ENCODE measurements at places on chromosomes 12 and 14.

- no peak for DNase-seq
Observed at GRCh38 chr14:68634874-68635595, 157.8 kb downstream of the ZFP36L1 start.

- no peak for DNase-seq
Observed at GRCh38 chr12:132178801-132179401, 34.6 kb downstream of the NOC4L start.

DNA sequence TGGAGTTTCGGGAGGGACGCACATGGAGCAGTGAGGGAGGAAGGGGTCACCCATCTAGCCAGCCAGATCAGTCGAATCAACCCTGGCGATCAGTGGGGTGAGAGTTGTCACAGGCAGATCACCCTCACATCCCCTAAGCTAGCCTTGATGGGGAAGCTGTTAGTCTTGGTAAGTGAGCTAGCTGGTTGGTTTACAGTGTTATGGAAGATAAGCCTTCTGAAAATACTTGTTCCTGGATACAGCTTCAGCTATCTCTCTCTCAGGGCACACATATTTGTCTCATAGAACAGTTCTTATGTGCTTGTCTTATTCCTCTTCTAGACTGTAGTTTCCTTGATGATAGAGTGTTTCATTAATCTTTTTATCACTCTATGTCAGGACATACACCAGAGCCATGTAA lies 26.2 kb upstream of the MANSC4 start:
- no peak for DNase-seq

GRCh38 chr12:115818973-115819372 lies 458.5 kb downstream of the MED13L start:
- no peak for DNase-seq

- DNase-seq: no peak
Observed at GRCh38 chr14:93893661-93894261, 33.4 kb upstream of the FAM181A start.

GRCh38 chr12:115817389-115817788 lies 460.1 kb downstream of the MED13L start:
- DNase-seq: no peak

GRCh38 chr12:120390540-120391120 lies 21.7 kb upstream of the MSI1 start:
- no peak for DNase-seq

- DNase-seq: no peak
Observed at GRCh38 chr14:63428486-63428885, 109.8 kb upstream of the GPHB5 start.

DNA sequence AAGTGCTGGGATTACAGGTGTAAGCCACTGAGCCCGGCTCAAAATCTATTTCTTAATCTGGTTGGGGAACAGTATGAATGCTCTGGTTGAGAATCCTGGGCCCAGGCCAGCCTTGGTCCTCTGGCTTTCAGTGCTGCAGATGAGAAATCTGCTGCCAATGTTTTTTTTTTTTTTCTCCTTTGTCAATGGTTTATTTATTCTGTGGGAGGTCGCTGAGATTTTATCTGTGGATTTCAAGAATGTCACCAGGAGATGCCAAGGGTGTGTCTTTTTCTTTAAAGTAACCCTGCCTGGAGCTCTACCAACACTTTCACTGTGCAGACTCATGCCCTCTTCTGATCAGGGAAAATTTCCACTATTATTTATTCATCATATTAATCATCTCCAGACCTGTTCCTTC lies 3.6 kb downstream of the SLC25A29 start:
- no peak for DNase-seq

- DNase-seq: no peak
Observed at GRCh38 chr12:124170760-124171159, 124.1 kb upstream of the RFLNA start.

- DNase-seq: no peak
Observed at GRCh38 chr14:50123062-50123461, 6.7 kb upstream of the VCPKMT start.

DNA sequence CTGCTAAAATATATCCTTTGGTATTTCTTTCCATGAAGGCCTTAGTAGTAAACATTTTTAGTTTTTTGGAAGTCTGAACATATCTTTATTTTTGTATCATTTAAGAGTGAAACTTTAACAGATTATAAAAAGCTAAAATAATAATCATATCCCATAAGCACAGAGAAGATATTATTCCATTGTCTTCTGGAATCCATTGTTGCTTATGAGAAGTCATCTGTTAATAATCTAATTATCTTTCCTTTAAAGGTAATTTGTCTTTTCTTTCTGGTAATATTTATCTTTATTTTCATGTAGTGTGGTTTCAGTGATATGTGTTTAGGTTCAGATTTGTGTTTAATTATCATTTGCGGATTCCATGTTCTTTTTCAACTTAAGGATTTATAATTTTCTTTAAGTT lies 261.7 kb downstream of the MSRB3 start:
- no peak for DNase-seq

- no peak for DNase-seq
Observed at GRCh38 chr12:104997541-104997940, 11.4 kb downstream of the NOPCHAP1 start.

DNA sequence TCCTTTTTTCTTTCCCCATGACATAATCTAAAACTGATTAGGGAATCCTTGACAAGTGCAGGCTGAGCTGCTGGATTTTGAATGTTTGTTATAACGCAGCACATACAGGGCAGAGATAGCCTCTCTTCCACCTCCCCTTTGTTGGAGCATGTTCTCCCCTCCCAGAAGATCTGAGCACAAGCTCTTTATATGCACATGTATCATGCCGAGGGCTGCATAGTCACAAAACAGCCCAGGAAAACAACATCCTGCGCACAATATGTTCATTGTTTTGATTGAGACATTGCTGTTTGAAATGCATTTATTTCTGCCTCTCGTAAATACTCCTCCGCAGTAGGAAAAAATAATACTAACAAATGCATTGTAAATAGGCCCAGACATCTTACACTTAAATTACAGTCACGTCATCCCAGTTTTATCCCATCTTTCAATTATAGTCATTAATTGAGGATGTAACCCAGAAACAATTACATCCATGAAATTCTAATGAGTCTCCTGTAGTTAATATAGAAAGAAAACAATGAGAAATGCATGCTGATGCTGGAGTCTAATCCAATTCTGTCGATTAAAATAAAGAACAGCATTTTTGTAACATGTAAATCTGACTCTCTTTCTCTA lies 401.8 kb downstream of the BTG1 start:
- DNase-seq: no peak

- DNase-seq: no peak
Observed at GRCh38 chr12:52915637-52916036, 10.8 kb upstream of the KRT8 start.

GRCh38 chr14:32611752-32612151 lies 282.7 kb downstream of the AKAP6 start:
- no peak for DNase-seq

DNA sequence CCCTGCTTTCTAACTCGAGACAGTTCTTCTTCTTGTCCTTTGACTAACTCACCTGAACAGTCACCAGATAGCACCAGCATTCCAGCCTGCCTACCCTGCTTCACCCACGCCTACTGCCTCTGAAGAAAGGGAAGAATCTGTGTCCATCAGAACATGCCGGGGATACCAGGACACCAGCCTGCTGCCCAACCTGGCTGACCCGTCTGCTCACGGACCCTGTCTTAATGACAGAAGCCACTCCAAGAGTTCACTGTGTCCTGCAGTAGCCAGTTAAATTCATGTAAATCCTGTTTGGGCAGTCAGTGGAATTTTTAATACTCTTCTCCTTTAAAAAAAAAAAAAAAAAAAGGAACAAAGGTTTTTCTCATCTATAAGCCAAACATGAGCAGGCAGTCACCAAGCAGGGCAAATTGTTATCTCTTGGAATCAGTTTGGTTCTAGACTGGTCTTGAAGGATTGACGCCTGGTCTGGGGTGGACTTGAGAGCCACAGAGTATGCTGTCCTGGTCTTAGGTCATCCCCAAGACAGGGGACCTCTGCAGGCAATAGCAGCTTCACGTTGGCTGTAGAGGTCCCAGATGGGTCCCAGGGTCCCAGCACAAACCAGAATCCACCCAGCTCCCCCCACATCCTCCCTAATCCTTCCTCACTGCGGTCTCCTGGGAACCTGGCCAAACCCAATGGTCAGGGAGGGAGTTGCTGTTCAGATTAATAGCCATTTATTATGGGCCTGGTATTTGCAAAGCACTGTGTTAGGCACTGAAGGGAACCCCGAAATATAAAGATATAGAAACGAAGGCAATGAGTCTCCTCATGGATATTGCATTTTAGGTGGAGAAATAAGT lies 181.1 kb upstream of the HIF1A start:
- DNase-seq: no peak

GRCh38 chr14:101624536-101624935 lies 63.2 kb downstream of the DIO3 start:
- DNase-seq: no peak

- no peak for DNase-seq
Observed at GRCh38 chr12:43291516-43291915, 260.5 kb downstream of the ADAMTS20 start.

DNA sequence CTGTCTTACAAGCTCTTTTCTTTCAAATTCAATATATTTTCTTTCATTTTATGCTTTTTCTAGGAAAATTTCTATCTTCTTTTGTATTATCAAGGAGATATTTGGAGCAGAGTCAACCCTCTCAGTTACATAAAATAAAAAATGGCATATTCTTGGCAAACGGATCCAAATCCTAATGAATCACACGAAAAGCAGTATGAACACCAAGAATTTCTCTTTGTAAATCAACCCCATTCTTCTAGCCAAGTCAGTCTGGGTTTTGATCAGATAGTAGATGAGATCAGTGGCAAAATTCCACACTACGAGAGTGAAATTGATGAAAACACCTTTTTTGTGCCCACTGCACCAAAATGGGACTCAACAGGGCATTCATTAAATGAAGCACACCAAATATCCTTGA lies 20.6 kb downstream of the PIK3C2G start:
- no peak for DNase-seq
